H1 (cell line): ENCODE measurements at places on chromosomes 2 and 18. TPM values are rescaled to one million over a fixed set of nuclear protein-coding genes. Genes with fewer than 3 reads are reported as not detected.

Gene NOP58
- total RNA-seq, result 128 and 133 TPM in 2 replicates

Gene TDRD15
- total RNA-seq, result not detected in 2 replicates

Gene ASNSD1
- 37.7 and 44.8 TPM in 2 replicates for total RNA-seq

Gene RASGRP3
- total RNA-seq, result not detected in 2 replicates

Gene SLC9A2
- total RNA-seq, result 0.13 and 0.15 TPM in 2 replicates

Gene NTSR2
- total RNA-seq, result not detected in 2 replicates

Gene IGFBP5
- 2.0 and 2.5 TPM in 2 replicates for total RNA-seq

Gene KCTD1
- 14.0 and 17.6 TPM in 2 replicates for total RNA-seq

Gene CNDP1
- total RNA-seq, result not detected in 2 replicates

Gene COBLL1
- 5.2 and 6.2 TPM in 2 replicates for total RNA-seq

Gene CROCC2
- not detected in 2 replicates for total RNA-seq

Gene RNF125
- 14.3 and 15.2 TPM in 2 replicates for total RNA-seq

Gene CPLX4
- not detected in 2 replicates for total RNA-seq
